Fibroblast of skin of scalp (primary cell): ENCODE measurements at places on chromosomes 16 and 17.

DNA sequence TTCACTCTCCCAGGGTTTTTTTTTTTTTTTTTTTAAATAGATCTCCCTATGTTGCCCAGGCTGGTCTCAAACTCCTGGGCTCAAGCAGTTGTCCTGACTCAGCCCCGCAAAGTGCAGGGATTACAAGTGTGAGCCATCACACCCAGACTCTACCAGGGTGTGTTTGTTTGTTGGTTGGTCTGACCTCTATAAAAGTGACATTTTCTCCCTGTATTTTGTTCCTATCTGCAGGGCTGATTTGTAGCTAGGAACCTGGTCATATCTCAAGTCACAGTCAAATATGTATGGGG, 46.3 kb upstream of the B4GALNT2 start:
- no peak for DNase-seq

GRCh38 chr16:85027958-85028684, 526 bp downstream of the KIAA0513 start:
- DNase-seq = no peak

DNA sequence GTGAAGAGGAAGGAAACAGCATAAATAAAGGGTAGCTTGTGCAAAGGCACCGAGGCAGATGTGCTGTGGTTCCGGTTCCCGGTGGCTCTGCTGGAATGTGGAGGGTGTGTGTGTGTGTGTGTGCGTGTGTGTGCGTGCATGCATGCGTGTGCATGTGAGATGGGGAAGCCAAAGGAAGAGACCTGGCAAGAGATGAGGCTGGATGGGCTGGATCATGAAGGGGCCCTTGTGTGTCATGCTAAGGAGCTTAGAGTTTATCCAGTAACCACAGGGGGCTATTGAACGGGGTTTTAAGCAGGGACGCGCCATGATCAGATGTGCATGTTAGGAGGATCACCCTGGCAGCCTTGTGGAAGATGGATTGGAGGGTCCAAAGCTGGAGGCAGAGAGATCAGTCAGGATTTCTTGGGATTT, 8.3 kb downstream of the WSCD1 start:
- no peak for DNase-seq

- DNase-seq = peak; percentile 96
These were observed 13.2 kb downstream of the ATP5PD start for GRCh38 chr17:75033346-75034235.

- DNase-seq = no peak
These were observed 160.0 kb upstream of the CCL2 start for GRCh38 chr17:34095106-34095505.

GRCh38 chr17:36657390-36657762, 56.0 kb downstream of the MRM1 start:
- no peak for DNase-seq

- DNase-seq = no peak
These were observed 67.2 kb upstream of the CDC42EP4 start for GRCh38 chr17:73378974-73379470.

- no peak for DNase-seq
These were observed 66.3 kb downstream of the CCT6B start for GRCh38 chr17:34894964-34895363.

- peak; percentile 66 for DNase-seq
These were observed 616 bp downstream of the SRSF2 start for GRCh38 chr17:76736349-76737081.

- DNase-seq = no peak
These were observed 63.0 kb upstream of the CES5A start for GRCh38 chr16:55938126-55938525.

DNA sequence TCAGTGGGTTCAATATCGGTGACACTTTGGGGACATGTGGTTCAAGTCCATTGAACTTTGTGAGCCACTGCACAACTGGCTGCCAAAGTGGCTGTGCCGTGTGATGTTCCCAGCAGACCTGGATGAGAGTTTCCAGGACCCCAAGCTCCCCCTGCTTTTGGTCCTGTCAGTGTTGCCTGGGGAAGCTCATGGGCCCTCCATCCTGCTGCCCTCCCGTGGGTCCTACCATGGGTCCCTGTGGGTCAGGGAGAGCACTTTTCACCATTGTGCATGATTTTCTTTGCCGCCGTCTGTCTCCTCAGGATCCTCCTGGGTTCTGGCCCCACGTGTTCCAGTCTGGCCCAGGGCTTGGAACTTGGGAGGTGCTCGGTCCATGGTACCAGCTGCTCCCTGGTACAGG, 38.1 kb downstream of the LGALS9 start:
- DNase-seq = no peak

DNA sequence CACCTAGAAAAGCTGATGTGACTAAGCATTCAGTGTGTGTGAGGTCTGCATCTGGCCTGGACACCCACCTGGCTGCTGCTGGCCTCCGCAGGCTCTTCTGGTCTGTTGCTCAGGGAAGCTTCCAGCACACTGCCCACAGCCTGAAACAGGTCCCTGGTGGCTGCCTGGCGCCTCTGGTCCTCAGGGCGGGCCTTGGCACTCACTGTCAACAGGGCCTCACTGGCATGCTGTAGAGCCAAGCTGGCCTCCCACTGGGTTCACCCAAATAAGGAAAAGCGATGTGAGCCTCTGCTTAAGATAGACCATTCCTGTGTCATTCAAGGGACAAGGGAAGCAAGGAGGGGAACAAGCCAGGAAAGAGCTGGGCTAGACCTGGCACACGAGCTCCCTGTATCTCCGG, 70.6 kb upstream of the BCO1 start:
- DNase-seq = no peak

GRCh38 chr17:73052923-73053322, 39.6 kb downstream of the SLC39A11 start:
- DNase-seq = no peak

GRCh38 chr17:45428931-45429338, 3.7 kb downstream of the ARHGAP27 start:
- no peak for DNase-seq

GRCh38 chr16:84531671-84532111, 27.2 kb upstream of the MEAK7 start:
- no peak for DNase-seq

GRCh38 chr17:15650741-15651582, 31.5 kb upstream of the FBXW10B start:
- DNase-seq = no peak

DNA sequence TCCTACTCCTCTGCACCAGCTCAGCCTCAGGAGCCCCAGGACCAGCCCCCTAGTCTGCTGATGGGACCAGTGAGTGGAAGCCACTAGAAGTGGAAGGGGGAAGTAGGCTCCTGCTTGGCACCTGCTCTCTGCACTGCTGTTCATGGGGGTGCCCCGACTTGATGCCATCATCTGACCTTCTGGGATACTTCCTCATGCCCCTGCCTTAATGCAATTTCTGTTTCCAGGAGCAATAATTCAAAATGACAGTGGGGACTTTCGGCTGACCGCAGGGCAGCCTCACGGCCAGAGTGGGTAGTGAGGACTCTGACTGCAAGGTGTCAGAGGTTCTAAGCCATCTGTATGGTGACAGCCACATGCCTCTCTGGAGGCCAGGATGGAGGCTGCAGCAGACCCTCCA, 196.4 kb upstream of the WSCD1 start:
- DNase-seq = no peak

DNA sequence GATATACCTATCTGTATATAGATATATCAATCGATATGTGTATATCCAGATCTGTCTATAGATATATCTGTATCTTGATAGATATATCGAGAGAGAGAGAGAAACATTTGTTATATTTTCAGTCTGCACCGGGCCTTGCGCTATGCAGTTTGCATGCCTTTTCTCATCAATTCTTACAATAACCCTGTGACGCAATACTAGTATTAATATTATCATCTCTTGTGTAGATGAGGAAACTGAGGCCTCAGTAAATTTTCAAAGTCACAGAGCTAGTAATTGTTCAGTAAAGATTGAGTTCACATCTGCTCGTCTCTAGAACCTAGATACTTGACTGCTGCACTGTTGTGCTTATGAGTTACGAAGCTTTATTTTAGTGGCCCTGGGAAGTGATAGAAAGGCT, 77.6 kb downstream of the NF1 start:
- no peak for DNase-seq

- DNase-seq = no peak
These were observed 18.2 kb upstream of the BHLHA9 start for GRCh38 chr17:1251866-1252608.

DNA sequence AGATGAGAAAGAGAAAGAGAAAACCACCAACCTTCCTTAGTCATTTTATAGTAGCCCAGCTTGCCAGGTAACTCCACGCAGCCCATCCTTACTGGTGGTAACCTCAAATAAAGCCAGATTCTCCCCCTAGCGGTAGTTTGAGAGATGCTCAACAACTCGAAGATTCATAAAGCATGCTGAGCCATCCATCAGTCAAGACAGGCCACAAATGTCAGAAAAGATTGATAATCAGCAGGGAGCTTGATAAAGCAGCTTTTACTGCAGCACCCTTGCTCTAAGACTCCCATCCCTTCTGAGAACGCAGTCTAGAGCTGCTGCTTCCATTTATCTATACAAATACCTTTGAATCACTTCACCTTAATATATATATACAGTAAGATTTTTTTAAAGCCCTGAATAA, 451.5 kb upstream of the HSBP1 start:
- DNase-seq = peak; percentile 46

GRCh38 chr17:29546830-29547229, 20.0 kb downstream of the ABHD15 start:
- no peak for DNase-seq

GRCh38 chr17:8542599-8543502, 87.7 kb downstream of the MYH10 start:
- peak; percentile 12 for DNase-seq

GRCh38 chr17:77600346-77600745, 358.2 kb upstream of the TNRC6C start:
- no peak for DNase-seq

DNA sequence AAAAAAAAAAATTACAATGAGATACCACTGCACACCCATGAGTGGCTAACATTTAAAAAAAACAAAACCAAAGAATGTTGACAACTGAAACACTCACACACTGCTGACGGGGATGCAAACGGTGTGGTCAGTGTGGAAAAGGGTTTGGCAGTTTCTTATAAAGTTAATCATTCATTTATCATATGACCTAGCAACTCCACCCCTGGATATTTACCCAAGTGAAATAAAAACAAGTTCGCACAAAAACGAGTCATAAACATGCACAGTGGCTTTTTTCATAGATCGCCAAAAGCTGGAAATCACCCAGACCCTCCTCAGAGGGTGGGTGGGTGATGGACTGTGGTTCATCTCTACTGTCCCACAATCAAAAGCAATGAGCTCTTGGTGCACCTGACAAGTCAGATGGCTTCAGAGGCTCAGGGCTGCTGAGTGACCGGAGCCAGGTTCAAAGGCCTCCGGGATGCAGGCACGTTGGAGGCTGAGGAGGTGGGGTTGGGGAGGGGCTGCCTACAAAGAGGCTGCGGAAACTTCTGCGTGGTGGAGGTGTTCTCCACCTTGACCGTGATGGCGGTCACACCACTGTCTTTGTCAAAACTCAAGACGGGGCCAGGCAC, 14.2 kb downstream of the RAB40B start:
- no peak for DNase-seq

GRCh38 chr17:49603238-49603637, 27.6 kb downstream of the NXPH3 start:
- no peak for DNase-seq

DNA sequence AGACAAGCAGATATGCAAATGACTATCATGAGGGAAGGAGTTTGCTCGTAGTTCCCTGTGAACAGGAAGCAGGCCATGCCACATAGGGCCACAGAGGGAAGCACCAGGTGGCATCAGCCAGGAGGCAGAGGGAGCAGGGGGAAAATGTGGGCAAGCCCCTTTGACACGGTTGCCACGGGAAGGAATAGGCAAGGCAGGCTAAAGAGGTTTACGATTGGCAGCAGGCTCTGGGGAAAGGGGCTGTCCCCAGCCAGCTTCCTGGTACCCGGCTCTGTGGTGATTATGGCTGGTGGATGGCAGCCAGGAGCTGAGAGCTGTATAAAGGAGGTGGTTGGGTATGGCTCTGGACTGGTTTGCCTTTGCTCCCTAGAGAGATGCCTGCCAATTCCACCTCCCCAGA, 848 bp downstream of the CES3 start:
- no peak for DNase-seq

- peak; percentile 89 for DNase-seq
These were observed 26.0 kb downstream of the NME3 start for GRCh38 chr16:1745181-1745899.

DNA sequence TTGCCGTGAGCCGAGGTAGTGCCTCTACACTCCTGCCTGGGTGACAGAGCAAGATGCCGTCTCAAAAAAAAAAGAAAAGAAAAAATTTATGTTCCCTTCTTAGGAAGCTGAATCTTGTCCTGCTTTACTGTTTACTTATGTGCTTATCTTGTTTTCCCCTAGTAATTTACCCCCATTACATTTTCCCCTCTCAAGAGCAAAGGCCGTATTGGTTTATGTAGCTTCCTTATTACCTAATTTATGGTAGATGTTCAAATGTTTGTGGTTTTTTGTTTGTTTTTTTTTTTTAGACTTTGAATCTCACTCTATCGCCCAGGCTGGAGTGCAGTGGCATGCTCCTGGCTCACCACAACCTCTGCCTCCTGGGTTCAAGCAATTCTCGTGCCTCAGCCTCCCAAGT, 10.3 kb upstream of the SLC52A1 start:
- DNase-seq = no peak

- DNase-seq = no peak
These were observed 104.3 kb downstream of the STXBP4 start for GRCh38 chr17:55072898-55073297.

DNA sequence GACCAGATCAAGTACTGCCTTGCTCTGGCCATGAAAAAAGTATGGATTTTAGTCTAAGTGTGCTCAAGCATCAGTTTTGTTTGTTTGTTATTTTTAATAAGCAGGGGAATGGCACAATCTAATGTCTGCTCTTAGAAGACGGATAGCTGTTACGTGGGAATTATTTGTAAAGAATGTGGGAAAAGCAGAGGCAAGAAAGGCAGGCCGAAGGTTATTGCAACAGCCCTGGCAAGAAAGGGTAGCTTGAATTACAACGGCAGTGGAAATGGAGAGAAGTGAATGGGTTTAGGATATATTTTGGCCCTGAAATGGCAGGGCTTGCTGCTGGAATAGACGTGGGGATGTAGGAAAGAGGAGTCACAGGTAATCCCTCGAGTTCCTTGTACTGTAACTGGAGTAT, 987 bp upstream of the HASPIN start:
- no peak for DNase-seq

DNA sequence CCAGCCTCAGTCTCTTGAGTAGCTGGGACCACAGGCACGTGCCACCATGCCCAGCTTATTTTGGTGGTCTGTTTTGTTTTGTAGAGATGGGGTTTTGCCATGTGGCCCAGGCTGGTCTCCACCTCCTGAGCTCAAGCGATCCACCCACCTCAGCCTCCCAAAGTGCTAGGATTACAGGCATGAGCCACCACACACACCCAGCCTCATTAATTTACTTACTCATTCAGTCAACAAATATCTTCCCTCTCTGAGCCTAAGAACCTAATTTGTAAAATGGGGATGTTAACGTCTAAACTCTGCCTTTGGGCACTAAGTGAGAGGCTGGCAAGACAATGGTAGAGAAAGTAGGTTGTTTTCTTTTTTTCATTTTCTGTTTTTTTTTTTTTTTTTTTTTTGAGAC, 22.6 kb downstream of the SRCIN1 start:
- no peak for DNase-seq
